Activated T-helper 17 cell treated with anti-CD3 and anti-CD28 coated beads, Interleukin-2, amount 50 U/mL, for 72 hours (primary cell): ENCODE measurements at places on chromosomes 3 and 15.
A peak's percentile ranks its signal among the peaks of the same experiment; 100 is the strongest.

DNA sequence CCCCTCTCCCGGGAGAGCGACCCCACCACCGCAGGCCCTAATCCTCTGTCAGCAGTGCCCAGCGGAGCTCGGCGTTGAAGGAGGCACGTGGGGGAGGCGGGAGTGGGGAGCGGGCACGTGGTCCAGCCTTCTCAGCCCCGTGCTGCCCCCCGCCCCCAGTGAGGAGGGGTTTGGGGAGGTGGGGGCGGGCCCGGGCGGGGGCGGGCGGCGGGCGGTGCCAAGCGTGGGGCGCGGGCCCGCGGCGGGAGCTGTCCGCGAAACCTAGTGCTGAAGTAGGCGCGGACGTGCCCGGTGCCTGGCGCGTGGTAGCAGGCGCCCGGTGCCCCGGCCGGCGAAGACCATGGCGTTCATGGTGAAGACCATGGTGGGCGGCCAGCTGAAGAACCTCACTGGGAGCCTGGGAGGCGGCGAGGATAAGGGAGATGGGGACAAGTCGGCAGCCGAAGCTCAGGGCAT is at the start of gene CPLX3:
Gene CPLX3, plus strand, starts transcription at position 264 of the 456 bp plus-strand sequence. Its CDS starts 77 bp downstream, at position 341.
- ATAC-seq, result peak; percentile 12

GRCh38 chr3:116524453-116525210 is 79.3 kb upstream of the LSAMP start:
- ATAC-seq, result no peak

- ATAC-seq, result peak; percentile 89
These were observed 185.1 kb upstream of the TPM1 start for GRCh38 chr15:62857411-62857853.

DNA sequence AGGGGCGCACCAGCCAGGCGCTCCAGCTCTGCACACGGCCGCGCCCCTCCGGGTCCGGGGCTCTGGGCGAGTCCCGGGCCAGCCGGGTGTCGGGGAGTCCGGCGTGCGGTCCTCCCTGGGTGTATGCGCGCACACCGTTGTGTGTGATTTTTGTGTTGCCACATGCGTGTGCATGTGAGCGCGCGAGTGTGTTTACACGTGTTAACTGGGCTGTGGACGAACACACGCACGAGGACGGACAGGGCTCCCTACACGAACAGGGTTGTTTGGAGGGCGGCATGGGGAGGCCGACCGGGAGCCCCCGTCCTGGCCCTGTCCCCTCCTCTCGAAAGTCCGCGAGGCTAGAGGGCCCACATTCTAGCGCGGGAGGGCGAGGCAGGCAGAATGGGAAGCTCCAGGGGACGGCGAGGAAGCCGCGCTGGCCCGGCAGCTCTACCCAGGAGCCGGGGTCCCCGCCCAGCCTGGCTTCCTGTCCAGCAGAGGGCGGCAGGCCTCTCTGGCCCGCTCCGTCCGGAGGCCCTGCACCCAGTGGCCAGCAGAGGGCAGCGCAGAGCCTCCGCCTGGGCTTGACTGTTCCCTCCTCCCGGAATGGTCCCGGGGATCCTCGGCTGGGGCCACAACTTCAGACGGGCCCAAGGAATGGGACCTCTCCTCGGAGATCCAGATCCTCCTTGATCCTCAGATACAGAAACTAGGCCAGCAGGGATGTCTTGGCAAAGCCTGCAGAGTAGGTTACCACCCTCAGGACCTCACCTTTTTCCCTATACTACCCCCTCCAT is 611 bp upstream of the LINGO1 start:
- ATAC-seq, result peak; percentile 89

GRCh38 chr15:53872410-53872809 is 105.8 kb upstream of the UNC13C start:
- ATAC-seq, result no peak

GRCh38 chr3:117109178-117109577 is 399.6 kb downstream of the TUSC7 start:
- no peak for ATAC-seq

DNA sequence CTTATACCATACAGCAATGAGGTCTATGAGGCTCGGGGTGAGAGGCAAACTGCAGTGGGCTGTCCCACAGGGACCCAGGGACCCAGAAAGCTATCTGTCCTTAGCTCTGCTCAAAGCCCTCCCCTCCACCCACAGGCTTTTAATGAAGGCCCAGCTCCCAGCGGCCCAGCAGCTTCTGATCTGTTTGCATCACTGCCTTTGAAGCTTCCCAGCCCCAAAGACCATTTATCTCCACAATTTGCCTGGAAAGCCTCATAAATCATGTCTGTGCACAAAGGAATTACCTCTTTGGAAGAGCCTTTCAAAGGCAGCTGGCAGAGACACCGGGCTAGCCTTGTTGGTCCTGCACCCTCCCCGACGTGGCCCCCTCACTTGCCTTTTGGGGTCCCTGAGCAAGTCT is 123.9 kb downstream of the RAB11A start:
- ATAC-seq, result no peak

GRCh38 chr15:86872782-86873181 is 793.1 kb downstream of the AGBL1 start:
- no peak for ATAC-seq

DNA sequence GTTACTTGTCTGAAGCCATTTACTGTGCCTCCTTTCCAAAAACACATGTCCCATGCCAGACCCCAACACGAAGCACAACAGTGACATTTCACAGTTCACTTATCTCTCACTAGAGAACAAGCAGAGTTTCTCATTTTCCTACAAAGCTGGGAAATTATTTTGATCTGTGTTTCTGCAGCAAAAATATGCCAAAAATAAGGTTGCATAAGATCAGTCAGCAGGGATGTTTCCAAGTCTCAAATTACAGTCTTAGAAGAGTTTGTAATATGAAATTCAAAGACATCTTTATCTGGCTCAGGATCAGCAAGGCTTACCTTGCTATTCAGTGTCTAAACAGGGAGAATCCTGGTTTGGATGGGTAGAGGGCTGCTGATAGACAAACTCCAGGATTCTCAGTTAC is 75.5 kb downstream of the GJD2 start:
- no peak for ATAC-seq

DNA sequence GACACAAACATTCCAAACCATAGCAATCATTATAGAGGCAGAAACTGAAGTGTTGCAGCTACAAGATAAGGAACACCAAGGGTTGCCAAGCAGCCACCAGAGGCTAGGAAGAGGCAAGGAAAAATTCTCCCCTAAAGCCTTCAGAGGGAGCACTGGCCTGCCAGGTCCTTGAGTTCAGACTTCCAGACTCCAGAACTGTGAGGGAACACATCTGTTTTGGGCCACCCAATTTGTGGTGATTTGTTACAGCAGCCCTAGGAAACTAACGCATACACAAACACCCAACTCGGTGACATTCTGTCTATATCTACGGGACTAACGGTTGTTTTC is 54.6 kb downstream of the MB21D2 start:
- no peak for ATAC-seq

GRCh38 chr15:55912982-55913381 is 80.4 kb downstream of the NEDD4 start:
- ATAC-seq, result no peak

DNA sequence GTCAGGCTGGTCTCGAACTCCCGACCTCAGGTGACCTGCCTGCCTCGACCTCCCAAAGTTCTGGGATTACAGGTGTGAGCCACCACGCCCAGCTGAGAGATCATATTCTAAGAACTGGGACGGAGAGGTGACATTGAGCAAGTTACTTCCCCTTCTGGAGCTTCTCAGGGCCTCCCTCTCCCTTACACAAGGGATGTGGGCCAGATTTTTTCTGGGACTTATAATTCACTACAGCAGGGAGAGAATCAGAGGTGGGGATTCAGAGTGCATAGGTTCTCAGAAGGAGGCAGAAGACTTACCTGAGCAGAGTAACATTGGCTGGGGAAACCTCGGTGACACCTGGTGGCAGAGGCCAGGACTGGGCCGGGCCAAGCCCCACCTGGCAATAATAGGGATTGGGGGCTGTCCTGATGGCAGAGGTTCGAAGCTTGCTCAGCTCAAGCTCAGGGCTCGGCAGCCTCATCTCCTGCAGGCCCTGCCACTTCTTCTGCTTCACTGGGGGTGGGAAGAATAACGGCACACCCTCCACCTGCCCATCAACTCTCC is 6.8 kb downstream of the LTK start:
- ATAC-seq, result no peak

- no peak for ATAC-seq
These were observed 22.2 kb upstream of the DNAJC13 start for GRCh38 chr3:132395126-132395525.

- no peak for ATAC-seq
These were observed 60.0 kb upstream of the FLNB start for GRCh38 chr3:57948080-57948671.

DNA sequence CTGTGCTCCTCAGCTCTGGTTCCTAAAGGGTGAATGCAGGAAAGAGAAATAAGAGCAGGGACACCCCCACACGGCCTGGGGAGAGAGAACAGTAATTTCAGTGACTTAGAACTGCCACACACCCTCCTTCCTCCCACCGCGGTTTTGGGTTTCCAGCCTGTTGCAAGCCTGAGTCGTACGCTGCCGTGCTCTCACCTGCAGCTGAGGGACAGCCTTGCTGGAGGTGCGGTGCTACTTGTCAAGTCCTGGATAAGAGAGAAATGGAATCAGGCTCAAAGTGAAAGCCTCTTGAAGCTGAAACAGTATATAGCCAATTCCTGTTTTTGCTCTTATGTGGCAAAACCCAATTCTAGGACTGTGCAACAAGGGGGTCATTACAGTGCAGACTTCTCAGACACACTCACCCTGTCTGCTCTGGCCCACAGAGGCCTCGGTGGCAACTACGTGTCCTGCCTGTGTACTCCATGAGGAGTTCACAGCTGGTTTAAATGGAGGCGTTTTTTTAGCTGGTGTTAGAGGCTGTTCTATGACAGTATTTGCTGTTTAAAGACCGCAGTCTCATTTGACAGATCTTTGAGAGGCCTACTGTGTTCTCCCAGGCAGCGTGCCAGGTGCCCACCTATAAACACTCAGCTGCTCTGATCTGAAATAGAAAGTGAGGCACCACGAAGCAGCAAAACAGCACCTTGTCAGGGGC is 42.9 kb downstream of the TBC1D2B start:
- ATAC-seq, result peak; percentile 92
